ENCODE measurements at places on chromosomes 7 and 10.

DNA sequence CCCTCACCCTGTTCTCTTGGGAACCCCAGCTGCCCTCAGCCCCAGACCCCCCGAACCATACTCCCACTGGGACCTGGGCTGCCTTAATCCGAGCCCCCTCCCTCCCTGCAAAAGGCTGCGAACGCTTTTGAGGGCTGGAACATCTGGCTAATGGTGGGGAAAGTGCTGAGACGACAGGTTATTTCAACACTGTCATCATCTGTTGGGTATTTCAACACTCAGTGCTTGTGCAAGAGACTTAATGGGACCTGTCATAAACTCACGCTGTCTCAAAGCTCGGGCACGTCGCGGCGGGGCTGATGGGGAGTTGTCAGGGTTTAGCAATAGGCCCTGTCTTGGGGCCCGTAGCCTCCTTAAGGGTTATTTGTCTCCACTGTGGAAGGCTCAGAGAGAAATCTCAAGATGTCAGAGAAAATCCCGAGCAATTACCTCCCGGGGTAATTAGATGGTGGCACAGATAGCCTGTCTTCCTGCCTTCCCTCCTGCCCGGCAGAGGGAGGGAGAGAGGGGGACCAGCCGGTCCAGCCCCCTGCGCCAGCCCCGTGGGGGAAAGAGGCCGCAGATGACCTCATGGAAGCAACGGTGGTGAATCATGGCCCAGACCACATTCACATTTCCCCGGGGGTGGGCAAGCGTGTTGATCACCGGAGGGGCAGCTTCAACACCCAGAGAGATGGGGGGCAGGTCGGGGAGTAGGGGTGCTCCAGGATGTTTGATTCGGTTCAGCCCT, 88.7 kb upstream of the MYL10 start:
- peak; percentile 90 for DNase-seq

GRCh38 chr7:96674565-96674964, 35.1 kb downstream of the SEM1 start:
- DNase-seq = no peak

DNA sequence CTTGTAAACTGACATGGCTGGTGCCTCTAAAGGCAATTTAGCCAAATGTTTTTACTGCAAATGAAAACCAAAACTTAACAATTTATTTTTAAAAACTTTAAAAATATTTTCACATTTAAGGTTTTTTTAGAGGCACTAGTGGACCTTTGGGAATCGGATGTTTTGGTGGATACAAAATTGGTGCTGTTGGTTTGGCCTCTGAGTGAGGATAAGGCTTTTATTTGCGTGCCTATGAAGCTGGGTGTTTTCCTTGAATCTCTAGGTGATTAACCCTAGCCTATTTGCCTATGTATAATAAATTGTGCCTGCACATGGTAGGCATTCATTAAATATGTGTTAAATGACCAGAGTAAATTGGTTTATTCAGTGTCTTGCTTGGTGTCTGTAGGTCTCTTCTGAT, 2.9 kb upstream of the SGCE start:
- no peak for DNase-seq

DNA sequence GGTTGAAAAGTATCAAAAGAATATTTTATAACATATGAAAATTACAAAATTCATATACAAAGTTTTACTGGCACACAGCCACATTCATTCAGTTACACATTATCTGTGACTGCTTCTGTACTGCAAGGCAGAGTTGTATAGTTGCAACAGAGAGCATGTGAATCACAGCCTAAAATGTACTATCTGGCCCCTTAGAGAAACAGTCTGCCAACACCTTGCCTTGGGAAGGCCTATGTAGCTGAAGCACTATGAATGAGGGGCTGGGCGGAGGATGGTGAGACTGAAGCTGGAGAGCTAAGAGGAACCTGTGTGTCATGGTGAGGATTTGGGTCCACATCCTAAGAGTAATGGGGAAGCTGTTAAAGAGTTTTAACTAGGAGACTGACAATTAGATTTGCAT, 35.7 kb downstream of the PDZD8 start:
- peak; percentile 48 for DNase-seq

DNA sequence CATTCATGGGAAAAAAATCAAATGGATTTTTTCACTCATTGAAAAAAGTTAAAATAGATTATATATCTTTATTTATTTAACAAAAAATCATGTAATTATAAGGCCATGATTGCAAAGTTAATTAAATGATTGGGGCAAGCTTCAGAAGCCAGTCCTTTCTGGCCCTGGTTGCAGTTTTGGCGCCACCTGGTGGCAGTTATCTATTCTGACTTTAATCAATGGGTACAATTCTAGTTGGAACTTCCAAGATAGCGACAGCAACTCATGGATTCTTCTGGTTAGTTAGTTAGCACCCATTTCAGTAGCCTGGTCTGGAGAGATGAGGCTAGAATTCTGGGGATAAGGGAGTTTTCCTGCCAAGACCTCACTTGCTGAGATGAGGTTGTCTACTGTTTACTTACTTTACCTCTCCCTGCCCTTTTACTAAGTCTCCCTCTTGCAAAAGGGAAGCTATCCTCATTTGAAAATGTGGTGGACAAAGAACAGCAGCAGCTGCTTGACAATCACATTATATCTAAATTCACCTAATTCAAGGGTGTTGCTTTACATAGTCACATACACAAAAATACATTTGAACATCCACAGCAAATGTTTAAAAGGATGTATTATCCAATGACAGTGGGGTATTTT, 42.3 kb downstream of the NOC3L start:
- peak; percentile 85 for DNase-seq

DNA sequence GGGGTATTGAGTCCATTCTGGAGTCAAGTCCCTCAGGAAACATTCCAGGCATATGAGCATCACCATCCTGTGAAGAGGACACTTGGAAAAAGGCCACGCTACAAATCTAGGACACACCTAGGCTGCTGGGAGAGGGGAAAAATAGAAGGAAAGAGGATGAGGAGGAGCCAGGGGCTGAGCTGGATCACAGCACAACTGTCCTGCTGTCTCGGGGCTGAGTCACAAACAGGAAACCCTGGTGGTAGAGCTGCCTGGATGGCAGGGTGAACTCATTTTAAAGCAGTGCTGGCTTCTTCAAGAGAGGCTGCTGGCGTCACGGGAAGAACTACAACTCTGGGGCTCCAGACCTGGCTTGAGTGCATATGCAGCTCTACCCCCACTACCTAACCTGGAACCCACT, 151.5 kb downstream of the RNF216 start:
- DNase-seq = peak; percentile 74

GRCh38 chr10:692682-693351, 3.3 kb upstream of the DIP2C start:
- no peak for DNase-seq

GRCh38 chr7:29957521-29958310, 31.9 kb downstream of the SCRN1 start:
- DNase-seq = no peak

DNA sequence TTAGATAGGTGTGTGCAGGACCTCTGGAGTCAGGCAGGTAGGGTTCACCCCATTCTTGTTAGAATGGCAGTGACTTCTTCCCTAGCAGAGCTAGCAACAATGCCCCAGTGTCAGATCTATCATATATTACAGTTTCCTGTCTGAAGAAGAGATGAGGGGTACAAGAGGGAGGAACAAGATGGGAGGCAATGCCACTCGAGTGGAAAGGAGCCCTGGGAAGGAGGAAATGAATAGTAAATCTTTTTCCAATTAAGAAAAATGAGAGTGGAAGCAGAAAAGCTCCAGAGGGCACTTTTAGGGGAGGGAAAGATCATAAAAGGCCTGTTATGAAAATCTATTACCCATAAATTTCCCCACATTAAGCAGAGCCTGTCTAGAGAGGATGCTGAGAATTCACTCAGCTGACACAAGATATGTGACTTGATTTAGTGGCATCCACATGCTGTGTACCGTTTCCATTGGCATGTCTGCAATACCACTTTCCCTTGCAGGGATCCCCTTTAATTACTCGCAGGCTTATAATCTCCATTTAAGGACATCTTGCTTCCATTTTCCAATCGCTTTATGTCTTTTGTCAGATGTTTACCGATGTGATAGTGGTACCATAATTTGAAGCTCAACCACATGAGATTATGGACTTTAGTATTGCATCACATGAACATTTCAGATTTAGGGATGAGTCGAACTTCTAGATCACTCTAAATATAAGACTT, 70.0 kb upstream of the AGBL3 start:
- no peak for DNase-seq

DNA sequence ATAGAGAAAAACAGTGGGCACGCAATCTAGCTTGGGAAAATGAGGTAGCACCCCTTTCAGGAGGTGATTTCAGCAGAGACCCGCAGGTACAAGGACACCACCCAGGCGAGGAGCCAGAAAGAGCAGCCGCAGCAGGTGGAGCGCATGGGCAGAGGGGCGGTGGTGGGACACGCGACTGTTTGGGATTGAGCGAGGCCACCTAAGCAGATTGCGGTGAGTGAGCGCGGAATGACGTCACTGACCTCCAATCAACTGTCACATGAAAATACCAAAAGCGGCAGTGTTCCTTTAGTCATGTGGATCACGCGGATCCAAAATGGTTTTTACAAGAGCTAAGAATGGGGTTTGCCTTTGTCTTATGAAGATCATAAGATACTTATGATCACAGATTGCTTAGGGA, 40.2 kb upstream of the SLC26A3 start:
- DNase-seq = no peak

DNA sequence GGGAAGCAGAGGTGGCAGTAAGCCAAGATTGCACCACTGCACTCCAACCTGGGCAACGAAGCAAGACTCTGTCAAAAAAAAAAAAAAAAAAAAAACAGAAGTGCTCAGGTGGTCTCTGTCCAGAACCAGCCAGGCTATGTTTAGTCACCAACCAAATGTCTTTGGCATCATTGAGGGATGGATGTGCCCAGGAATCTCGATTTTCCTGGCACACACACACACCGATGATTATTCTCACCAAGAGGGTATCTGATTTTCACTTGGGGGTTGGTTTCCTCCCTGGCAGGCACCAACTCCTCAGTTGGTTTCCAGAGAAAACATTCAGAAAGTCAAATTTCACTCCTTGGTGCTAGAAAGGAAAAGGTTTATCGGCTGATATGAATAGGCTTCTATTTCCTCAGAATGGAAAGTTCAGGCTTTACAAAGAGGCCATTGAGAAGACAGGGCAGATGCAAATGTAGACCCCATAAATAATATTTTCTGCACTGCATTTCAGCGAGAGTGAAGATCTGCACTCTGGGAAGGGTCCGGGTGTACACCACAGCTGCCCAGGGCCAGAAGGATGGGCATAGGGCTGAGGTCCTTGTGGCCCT, 154.8 kb downstream of the TNS3 start:
- no peak for DNase-seq

- DNase-seq = peak; percentile 10
Measured at GRCh38 chr7:133837224-133837623, 289.9 kb upstream of the LRGUK start.

DNA sequence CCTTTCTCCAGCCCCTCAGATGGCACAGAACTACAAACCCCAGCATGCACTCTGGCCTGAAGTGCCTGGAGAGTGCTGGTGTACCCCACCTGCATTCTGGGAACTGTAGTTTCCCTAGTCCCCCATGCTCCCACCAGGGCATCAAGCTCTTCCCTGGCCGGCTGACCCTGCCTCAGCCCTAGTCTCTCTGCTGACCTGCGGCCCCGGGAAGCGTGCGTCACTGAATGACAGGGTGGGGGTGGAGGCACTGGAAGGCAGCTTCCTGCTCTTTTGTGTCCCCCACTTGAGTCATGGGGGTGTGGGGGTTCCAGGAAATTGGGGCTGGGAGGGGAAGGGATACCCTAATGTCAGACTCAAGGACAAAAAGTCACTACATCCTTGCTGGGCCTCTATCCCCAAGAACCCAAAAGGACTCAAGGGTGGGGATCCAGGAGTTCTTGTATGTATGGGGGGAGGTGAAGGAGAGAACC, 2.1 kb downstream of the NOS3 start:
- DNase-seq = peak; percentile 80

DNA sequence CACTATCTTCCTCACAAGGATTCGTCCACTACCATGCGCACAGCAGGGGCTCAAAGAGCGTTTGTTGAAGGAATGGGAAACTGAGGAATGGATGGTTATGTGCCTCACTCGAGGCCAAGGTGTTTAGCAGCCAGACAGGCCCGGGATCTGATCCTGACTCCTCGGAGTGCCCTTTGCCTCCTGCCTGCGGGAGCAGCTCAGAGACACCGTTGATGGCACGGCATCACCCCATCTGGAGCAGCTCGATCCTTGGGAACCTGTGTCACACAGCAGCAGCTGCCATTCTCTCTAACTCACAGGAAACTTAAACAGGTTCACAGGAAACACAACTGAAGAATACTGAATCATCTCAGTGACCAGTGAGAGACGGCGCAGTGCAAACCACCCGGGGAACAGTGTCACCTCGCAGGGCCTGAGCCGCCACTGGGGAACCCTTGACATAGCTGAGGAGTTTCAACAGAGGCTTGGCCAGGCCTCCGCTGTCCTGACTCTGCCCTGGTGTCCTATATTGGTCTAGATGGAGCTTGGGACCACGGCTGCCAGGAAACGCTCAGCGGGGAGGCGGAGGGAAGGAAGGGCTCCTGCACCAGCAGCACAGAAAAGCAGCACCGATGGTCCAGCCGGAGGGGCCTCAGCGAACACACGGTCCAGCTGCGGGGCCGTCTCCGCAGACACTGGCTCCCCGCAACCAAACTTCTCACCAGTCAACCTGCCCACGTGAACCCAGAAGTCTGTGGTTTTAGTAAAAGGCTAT, 169.4 kb downstream of the ADARB2 start:
- DNase-seq = no peak

DNA sequence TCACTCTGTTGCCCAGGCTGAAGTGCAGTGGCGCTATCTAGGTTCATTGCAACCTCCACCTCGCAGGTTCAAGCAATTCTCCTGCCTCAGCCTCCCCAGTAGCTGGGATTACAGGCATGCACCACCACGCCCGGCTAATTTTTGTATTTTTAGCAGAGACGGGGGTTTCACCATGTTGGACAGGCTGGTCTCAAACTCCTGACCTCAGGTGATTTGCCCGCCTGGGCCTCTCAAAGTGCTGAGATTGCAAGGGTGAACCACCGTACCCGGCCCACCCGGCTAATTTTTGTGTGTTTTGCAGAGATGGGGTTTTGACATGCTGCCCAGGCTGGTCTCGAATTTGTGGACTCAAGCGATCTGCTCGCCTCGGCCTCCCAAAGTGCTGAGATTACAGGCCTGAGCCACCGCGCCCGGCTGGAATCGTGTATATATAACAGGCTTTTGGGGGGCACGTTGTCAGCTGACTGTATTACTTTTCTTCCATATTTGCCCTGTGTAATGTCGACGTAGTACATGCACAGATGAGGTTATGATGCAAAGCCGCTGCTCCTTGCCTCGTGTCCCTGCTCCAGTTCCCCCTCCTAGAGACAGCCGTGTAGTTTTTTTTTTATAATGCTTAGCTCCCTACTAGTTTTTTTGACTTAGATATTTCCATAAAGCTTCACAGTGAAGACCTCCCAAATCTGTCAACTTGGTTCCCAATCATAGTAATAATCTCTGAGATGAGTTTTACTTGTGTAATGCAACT, 883 bp upstream of the TRA2A start:
- no peak for DNase-seq

GRCh38 chr7:78530351-78530750, 731.8 kb downstream of the PHTF2 start:
- no peak for DNase-seq

DNA sequence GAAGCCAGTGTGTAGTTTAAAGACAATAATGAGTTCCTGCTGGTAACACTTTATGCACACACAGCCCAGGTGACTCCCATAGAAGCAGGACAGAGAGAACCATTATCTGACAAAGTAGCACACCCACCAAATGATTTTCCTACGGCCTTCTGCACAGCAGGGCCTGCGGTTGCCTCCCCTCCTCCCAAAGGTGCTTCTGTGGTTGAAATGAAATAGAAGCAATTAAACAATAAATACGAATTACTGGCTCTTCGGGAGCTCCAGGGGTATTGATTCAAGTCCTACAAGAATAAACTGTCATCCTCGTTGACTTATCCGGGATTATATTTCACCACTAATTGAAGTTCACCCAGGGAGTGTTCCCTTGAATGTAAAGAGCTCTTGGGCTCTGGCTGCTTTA, 172.1 kb downstream of the ACTR3B start:
- no peak for DNase-seq
